ENCODE measurements at places on chromosomes 7 and 10.

DNA sequence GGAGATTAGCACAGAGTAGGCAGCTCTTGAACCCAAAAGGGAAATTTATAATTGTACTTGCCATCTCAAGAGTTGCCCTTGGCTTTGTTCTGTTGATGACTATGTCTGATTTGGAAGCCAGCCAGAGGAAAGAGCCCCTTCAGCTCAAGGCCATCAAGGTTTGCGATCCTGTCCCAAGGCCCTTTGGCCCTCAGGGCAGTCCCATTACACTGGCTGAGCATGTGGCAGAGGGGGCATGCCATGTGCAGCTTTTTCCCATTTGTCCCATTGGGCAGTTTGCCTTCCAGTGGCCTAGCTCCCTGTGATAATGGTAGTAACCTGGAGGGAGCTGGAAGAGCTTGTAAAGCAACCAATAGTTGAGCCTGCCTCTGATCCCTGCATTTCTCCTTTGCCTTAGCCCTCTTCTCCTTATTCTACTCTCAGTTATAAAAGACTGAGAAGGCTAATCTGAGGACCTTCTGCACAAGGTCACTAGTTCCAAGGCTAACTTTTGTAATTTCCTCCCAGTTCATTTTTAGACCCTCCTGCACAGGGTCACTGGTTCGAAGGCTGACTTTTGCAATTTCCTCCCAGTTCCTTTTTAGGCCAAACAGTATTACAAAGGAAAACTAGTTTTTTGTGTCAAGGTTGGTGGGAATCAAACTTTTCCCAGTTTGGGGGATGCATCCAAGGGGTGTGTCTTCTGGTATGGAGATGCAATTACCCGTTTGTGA, 31.0 kb upstream of the ARHGAP12 start:
- DNase-seq, result no peak

GRCh38 chr7:8112685-8113084, 144.1 kb downstream of the GLCCI1 start:
- no peak for DNase-seq

DNA sequence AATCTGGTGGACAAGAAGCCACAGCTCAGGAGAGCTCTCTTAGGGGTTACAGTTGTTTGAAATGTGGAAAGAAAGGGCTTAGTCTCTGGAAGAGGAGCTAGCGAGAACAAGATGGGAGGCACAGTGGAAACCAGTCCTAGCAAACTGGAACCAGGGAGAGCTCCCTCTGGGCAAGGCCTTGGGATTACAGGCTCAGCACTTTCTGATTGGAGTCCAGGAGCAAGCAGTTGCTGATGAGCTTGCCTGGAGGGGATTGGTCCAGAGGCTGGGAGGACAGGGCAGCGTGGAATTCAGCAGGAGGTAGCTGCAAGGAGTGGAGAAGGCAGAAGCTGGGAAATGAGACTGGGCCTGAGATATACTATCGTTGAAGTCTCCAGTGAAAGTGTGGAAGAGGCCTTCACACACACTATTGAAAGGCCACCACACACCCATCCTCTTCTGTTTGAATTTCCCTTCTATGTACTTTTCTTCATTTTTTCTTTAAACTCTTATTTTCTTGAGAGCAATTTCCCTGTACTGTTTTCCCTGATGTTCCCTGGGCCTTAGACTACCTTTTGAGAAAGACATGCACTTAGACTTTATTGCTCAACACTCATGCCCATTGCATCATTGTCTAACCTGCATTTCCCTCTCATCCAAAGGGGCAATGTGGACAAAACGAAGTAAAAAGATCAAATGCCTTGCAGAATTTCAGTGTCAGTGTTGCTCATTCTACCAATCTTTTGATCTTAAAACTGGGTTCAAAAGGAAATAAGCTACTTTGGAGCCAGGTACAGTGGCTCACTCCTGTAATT, 57.8 kb upstream of the LANCL2 start:
- no peak for DNase-seq

- DNase-seq, result no peak
These were observed 123.7 kb upstream of the ADAM12 start for GRCh38 chr10:126511917-126512479.

GRCh38 chr7:100118388-100119071, 628 bp downstream of the TAF6 start:
- no peak for DNase-seq

All from activated T-helper 1 cell treated with anti-CD3 and anti-CD28 coated beads, Interleukin-2, amount 50 U/mL, for 16 hours (primary cell).